Activated CD8-positive, alpha-beta memory T cell treated with anti-CD3 and anti-CD28 coated beads for 24 hours (primary cell): ENCODE measurements at places on chromosomes 5 and 9.

DNA sequence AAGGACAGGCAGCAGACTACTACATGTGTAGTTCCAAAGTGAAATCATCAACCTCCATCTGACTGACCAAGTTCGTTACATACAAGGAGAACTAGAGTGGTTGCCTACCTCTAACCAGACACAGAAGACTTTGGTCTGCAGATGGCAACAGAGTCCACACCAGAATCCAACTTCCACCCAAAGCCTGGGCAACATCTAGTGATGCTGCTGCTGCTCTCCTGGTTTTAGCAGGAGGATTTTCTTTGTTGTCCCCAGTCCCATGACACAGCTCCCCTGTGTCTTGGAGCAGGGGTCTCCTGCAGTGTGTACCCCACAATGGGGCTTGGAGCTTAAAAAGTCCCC is 46.4 kb upstream of the APC start:
- no peak for DNase-seq

- no peak for DNase-seq
Measured at GRCh38 chr5:83467371-83468035, 4.0 kb upstream of the VCAN start.

DNA sequence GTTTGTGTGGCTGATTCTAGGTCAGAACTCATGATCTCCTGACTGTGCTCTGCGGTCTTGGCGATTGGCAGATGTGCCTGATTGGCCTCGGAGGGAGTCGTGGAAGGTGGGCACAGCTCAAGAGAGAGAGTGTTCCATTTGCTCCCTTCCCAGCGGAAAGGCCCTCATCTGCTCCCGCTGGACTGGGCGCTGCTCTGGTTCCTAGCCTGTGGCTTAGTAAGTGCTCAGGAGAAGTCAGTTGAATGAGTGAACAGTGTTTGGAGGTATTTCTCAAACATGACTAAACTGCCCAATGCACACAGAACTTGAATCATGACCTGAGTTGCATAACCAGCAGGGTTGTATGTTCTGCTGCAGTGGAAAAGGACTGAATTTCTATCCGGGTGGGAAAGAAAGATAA is 120.2 kb upstream of the PITX1 start:
- peak; percentile 24 for DNase-seq

DNA sequence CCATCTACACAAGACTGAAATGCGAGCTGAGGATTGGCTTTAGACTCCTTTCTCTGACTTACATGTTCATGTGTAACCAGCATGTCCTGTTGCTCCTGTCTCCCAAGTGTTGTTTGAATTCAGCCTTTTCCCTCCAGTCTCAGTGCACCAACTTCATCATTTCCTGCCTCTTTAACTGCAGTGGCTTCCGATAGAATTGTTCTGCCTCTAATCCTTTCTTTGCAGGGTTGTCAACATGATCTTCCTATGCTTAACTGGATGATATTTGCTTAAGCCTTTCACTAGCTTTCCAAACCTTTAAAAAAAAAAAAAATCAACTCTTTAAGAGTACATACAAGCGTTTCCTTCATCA is 6.7 kb upstream of the FYB1 start:
- DNase-seq = no peak

- DNase-seq = no peak
Measured at GRCh38 chr5:143541943-143542797, 138.7 kb upstream of the NR3C1 start.

DNA sequence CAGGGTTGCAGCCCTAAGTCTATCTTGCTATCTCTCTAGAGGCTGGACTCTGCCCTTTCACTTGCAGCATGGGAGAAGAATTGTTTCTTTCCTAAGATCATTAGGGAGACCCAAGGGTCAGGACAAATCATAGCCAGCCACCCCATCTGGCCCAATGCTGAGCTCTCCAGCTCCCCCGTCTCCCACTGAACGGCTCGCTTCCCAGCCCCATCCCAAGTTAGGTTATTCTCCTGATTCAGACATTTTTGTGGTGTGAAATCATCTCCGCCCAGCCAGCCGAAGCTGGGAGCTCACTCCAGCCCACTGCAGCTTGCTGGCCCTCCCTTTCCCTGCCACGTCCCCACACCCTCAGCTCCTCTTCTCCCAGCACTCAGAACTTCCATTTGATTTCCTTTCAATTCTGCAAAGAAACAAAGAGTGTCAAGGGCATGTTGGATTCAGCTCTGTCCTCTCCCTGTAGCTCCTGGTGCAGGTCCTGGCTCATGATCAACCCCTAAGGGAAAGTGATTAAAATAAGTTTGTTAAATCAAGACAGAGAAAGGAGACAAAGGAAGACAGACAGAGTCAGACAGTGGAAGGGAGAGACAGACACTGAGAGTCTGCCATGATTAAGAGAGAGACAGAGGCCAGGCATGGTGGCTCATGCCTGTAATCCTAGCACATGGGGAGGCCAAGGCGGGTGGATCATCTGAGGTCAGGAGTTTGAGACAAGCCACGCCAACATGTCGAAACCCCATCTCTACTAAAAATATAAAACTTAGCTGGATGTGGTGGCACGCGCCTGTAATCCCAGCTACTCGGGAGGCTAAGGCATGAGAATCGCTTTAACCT is 12.6 kb upstream of the SPARC start:
- no peak for DNase-seq

DNA sequence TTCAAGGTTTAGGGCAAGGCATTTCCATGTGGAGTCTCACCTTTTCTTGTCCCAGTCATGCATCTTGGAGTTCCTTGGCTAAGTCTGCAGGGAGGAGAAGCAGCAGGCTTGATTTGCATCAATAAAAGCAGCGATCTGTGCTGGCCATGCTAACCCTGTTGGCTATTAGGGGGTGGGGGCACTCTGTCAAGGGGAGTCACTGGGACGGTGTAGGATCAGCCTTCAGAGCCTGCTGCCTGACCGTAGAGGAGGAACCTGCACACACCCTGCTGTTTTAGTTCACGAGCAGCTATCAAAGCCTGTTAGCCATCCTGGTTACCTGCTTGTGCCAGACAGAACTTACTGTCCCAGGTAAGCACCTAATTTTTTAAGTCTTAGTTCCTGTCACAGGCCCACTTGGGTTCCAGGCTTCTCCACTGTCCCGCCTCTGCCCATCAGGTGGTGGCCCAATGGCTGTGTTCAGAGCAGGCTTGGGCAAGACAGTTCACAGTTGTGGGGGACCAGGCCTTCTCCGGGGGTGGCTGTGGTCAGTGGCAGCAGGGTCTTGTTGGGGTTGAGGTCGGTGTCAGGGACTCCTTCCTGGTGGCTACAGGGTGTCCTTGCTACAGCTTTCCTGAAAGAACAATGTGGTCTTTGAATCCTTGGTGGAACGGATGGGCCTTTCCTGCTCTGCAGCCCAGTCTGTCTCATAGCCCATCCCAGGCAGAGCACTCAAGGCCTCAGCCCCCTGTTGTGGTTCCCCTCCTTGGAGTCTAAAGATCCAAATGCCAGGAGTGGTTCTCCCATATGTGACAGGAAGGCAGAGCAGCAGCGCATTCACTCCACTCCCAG is 43.7 kb downstream of the SECISBP2 start:
- DNase-seq = peak; percentile 56
